Myocyte (in vitro differentiated cells): ENCODE measurements at places on chromosomes 7 and 10. TPM values are rescaled to one million over a fixed set of nuclear protein-coding genes. Genes with fewer than 3 reads are reported as not detected.

GRCh38 chr7:150340875-150341262 is 560 bp downstream of the RARRES2 start:
- DNase-seq, result no peak

GRCh38 chr10:132637477-132638129 is 100.0 kb downstream of the INPP5A start:
- peak; percentile 73 for DNase-seq

GRCh38 chr7:45911311-45911710 is 9.8 kb downstream of the IGFBP3 start:
- no peak for DNase-seq

- peak; percentile 80 for DNase-seq
These were observed 551 bp downstream of the IFIT1 start for GRCh38 chr10:89392974-89393373.

- no peak for DNase-seq
These were observed 6.3 kb upstream of the WNT16 start for GRCh38 chr7:121322460-121322859.

GRCh38 chr7:2350861-2351260 is 3.8 kb upstream of the EIF3B start:
- no peak for DNase-seq

- DNase-seq, result no peak
These were observed 12.7 kb downstream of the CCDC136 start for GRCh38 chr7:128804484-128804883.

GRCh38 chr10:132712291-132712690 is 73.7 kb downstream of the NKX6-2 start:
- no peak for DNase-seq

DNA sequence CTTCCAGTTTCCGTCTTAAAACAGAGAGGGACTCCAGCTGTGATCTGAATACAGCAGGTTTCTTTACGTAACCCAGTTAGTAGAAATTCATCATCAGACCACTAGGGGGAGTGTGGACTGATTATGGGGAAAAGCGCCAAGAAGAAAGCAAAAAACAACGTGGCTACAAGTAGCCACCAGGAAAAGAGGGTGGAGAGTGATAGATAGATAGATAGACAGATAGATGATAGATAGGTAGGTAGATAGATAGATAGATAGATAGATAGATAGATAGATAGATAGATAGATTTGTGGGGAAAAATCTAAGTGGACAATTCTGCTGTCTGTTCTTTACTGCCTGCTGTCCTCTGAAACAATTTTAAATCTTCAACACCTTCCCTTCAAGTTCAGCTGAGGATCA is 12.7 kb upstream of the AKR1B10 start:
- DNase-seq, result peak; percentile 90

DNA sequence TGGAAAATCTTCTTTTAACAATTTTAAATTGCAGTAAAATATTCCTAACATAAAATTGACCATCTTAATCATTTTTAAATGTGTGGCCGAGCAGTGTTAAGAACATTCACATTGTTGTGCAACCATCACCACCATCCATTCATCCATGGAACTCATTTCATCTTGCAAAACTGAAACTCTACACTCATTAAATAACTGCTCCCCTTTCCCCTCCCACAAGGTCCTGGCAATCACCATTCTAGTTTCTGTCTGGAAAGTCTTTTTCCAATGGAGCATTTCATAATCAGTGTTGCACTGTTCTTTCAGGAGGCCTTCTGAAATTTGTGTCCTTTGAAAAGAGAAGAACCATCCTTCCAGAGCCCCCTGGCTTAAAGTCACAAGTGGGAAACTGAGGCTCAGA is 233.1 kb downstream of the PLXNA4 start:
- DNase-seq, result no peak

GRCh38 chr7:66845379-66846095 is 75.5 kb upstream of the TMEM248 start:
- no peak for DNase-seq

DNA sequence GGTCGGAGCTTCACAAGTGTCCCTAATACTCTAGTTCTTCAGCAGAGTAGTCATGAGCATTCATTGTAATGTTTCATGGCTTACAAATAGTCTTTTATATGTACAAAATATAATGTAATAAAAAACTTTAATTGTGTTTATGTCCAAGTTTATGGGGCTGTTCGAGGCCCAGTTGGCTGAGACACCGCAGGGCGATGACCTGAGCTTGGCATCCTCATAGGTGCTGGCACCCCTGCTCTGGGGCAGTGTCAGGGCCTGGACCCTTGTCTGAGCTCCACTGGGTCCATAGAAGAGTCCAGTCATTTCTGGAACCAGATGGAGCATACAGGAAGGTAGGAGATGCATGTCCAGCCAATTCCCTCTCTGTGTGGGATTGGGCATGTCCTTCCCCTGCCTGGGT is 12.9 kb upstream of the ZMIZ1 start:
- DNase-seq, result no peak

GRCh38 chr7:35248576-35249536 is 5.0 kb downstream of the TBX20 start:
- DNase-seq, result no peak

The SERPINE1 gene
- 26.6 and 31.9 TPM in 2 replicates for total RNA-seq

The MMP21 gene
- not detected in 2 replicates for total RNA-seq

The DLX5 gene
- total RNA-seq, result not detected in 2 replicates

The CLCN1 gene
- total RNA-seq, result not detected in 2 replicates

The LRRC4 gene
- total RNA-seq, result 1.3 and 1.7 TPM in 2 replicates

The FAM25C gene
- not detected in 2 replicates for total RNA-seq

The NKX1-2 gene
- not detected in 2 replicates for total RNA-seq

The OR2A1 gene
- total RNA-seq, result not detected in 2 replicates

The SFTPA1 gene
- total RNA-seq, result not detected in 2 replicates
